CD4-positive, alpha-beta T cell treated with Interferon gamma for 1 hour (primary cell): ENCODE measurements at places on chromosomes 2 and 18.

GRCh38 chr2:172842511-172843265 is 107.0 kb downstream of the RAPGEF4 start:
- DNase-seq, result no peak

DNA sequence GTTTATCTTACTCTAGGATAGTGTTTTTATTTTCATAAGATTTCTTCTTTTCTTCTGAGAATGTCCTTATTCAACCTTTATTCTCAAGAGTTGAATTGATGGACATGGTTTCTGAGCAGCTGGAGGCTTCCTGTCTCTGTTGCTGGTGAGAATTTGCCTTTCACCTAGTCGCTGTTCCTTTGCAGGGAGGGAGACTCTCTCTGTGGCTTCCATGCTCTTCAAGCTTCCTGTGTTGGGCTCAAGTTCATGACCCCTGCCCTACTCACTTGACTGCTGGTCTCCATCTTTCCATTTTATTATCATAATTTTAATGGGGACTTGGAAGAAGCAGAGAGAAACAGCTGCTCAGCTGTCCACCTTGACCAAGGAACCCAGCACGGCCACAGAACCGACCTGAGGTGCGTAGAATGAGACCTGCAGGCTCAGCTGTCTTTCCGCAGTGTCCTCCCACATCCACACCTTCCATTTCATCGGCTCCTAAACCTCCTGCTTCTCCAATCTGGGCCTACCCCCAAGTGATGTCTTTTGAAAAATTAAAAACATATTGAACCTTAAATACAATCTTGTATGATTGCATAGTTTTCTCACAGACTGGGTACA is 24.2 kb downstream of the TMEM18 start:
- DNase-seq, result no peak

DNA sequence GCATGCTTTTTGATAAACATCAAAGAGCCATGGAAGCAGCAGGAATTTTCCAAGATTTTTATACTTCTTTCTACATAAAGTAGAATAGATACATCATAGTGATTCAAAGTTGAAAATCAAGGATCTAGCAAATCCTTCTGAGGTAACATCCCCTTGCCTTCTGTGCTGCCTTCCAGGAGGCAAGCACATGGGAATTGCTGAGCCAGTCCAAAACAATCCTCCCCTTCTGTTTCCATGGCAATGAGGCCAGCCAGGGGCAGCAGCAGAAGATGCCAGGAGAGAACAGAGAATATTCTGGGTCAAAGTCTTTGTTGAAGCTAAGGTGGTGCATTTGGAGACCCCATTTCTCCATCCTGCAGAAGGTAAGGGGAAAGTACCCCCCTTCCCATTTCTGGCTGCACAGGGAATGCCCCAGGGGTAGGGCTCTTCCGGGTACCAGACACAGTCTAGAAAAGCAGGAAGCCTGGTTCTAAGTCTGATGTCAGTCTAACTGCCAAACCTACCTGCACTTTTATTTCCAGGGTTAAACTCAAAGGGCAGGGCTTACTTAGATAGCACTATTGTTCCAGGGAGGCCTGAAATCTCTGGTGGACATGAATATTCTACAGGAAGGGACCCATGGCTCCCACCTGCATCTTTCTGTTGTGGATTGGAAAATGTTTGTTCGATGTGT is 22.1 kb downstream of the CENPA start:
- no peak for DNase-seq

DNA sequence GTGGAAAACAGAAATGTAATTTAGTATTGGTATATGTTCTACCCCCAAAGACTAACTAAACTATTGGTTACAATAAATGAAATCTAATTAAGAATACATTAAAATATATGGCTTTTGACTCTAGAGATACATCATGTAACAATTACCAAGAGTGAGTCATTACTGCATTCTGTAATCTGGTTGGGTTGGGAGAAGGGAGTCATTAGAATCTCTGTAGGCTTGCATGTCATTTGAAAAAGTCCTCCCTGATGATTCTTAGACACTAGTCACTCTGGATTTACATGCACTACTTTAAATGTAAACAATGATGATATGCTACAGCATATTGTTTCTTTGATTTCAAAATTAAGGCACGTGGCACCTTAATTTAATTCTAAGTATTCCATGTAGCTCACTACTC is 293.4 kb upstream of the CHST9 start:
- DNase-seq, result no peak

GRCh38 chr18:48949050-48949605 is 1.6 kb downstream of the SMAD7 start:
- peak; percentile 57 for DNase-seq
